ENCODE measurements at places on chromosomes 5 and 9. TPM values are rescaled to one million over a fixed set of nuclear protein-coding genes. Genes with fewer than 3 reads are reported as not detected.

The EFCAB9 gene
- not detected for total RNA-seq

The PALM2AKAP2 gene
- 1.0 TPM for total RNA-seq

The SPRY4 gene
- total RNA-seq: 12.5 TPM

The MYOZ3 gene
- total RNA-seq: 0.64 TPM

The LCN1 gene
- not detected for total RNA-seq

The RETREG1 gene
- total RNA-seq: 6.3 TPM

The SPINK6 gene
- not detected for total RNA-seq

The HTR1A gene
- total RNA-seq: 1.2 TPM

The C9 gene
- not detected for total RNA-seq

The WDR55 gene
- 31.5 TPM for total RNA-seq

The DRD1 gene
- total RNA-seq: not detected

The CA9 gene
- total RNA-seq: not detected

The STPG3 gene
- not detected for total RNA-seq

The EDIL3 gene
- 220 TPM for total RNA-seq

The PTGER4 gene
- not detected for total RNA-seq

The SHISAL2B gene
- not detected for total RNA-seq

The PCDHA5 gene
- total RNA-seq: 11.8 TPM

- no peak for DNase-seq
Observed at GRCh38 chr5:140381972-140382371, 19.7 kb upstream of the ANKHD1 start.

DNA sequence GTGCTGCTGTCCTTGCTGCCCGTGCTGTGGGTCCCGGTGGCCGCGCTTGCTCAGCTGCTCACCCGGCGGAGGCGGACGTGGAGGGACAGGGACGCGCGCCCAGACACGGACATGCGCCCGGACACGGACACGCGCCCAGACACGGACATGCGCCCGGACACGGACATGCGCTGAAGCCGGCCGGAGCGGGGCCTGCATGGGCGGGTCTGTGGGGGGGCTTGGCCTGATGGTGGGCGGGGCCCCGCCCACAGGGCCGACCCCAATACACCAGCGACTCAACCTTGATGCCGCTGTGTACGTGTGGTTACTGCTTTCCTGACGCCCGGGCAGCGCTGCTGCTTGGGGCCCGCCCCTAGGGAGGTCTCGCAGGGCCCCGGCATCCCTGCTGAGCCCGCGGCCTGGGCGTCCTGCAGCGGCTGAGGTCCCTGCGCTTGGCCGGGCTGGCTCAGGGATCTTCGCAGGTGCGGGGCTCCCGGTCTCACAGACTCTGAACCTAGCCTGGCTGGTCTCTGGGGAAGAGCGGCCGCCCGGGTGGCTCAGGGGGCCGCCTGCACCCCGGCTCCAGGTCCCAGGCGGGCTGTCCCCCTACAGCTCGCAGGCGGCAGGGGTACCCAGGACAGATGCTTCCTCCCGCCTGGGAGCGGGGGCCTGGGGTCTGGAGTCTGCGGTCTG, 20.9 kb downstream of the SLC6A18 start:
- no peak for DNase-seq

GRCh38 chr9:27571011-27571410, 2.3 kb downstream of the C9orf72 start:
- no peak for DNase-seq

DNA sequence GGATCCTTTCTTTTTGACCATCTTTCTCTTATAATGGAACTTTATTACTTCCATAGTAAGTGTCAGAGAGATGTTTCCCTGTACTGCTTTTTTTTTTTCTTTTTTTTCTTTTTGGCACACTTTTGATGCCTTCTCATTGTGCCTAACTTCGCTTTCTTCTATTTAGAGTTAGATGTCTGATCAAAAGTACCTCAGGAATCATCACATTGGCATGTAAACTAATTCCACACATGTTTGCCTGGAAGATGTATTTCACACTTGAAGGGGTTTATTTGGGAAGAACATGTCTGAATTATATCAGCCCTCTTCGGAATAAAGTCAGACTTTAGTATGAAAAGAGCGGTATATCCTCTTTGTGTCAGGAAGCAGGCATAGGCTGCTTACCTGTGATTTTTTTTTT, 35.1 kb downstream of the SMARCA2 start:
- DNase-seq: no peak

DNA sequence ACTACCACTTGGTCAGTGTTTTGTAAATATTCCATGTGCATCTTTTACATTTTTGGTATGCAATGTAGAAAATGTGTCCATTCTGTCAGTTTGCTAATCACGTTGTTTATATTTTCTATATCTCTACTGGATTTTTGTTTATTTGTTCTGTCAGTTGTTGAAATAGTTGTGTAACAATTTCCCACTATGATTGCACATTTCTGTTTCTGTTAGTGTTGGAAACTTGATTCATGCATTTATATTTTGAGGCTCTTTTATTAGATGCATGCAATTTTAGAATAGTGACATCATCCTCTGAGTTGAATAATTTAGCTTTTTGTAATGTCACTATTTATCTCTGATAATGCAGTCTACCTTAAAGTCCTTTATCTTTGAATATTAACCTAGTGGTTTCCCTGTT, 25.8 kb upstream of the LECT2 start:
- DNase-seq: no peak

- no peak for DNase-seq
Observed at GRCh38 chr5:169988947-169989346, 8.7 kb upstream of the INSYN2B start.

DNA sequence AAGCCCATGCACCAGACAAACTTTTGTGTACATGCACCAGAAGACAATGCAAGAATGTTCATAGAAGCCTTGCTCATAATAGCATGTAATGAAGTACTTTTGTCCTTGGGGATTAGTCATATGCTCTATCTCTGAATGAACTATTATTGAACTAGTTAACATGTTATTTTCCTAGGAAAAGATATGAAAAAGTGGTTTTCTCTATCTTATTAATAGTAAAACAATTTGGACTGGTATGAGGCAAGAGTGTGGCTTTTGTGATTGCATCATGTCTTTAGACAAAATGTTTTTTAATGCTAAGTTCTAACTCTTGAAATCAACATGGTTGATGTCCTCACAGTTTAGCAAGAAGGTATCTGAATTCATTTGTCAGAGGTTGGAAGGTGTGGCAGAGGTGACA, 55.7 kb upstream of the SPDL1 start:
- no peak for DNase-seq

DNA sequence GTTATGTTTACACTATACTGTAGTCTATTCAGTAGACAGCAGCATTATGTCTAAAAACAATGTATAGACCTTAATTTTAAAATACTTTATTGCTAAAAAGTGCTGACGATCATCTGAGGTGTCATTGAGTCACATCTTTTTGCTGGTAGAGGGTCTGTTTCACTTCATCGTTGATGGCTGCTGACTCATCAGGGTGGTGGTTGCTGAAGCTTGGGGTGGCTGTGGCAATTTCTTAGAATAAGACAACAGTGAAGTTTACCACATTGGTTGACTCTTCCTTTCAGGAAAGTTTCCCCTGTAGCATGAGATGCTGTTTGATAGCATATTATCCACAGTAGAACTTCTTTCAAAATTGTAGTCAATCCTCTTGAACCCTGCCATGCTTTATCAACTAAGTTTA, 150.3 kb downstream of the FBXL7 start:
- DNase-seq: no peak

- DNase-seq: no peak
Observed at GRCh38 chr9:111040494-111040893, 2.2 kb upstream of the LPAR1 start.

DNA sequence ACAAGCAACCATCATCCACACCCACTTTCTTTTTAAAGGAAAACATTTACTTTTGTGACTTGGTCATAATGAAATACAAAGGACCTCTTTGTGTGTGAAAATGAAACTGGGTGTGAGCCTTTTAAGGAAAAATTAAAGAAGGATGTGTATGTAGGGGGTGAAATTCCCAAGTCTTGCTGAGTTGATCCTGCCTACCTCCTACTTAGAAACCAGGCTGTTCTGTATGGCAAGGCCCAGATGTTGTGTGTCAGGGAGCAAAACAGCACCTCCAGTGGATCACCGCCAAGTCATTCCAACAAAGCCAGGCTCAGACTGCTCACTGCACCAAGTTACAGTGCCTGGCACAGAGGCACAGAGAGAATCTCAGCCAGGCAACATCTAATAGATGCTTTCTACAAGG, 198.5 kb upstream of the FBN2 start:
- DNase-seq: no peak

GRCh38 chr9:134570711-134571325, 70.8 kb upstream of the COL5A1 start:
- DNase-seq: no peak

DNA sequence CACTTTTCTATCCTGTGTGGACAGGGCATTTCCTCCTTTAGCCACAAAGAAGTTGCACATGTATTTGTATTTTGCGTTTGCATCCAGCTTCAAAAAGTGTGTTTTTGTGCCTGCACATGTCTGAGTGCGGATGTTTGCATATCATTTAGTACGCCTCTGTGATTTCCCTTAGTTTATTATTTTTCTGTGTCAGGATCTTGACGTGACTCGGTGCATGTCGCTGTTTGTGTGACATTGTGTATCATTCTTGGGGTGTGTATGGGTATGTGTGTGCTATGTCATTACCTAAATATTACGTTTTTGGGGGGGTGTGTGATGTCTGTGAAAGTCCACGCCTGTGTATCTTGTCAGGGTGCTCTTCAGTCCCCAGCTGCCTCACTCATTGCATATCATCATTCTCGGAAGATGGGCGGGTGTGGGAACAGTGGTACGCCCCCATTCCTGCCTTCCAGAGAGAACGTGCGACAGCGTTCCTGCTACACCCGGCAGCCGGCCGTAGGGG, 416 bp upstream of the PAIP2 start:
- DNase-seq: no peak

GRCh38 chr5:40682154-40683017, 2.7 kb downstream of the PTGER4 start:
- no peak for DNase-seq

- no peak for DNase-seq
Observed at GRCh38 chr9:123175854-123176629, 92.3 kb downstream of the STRBP start.

DNA sequence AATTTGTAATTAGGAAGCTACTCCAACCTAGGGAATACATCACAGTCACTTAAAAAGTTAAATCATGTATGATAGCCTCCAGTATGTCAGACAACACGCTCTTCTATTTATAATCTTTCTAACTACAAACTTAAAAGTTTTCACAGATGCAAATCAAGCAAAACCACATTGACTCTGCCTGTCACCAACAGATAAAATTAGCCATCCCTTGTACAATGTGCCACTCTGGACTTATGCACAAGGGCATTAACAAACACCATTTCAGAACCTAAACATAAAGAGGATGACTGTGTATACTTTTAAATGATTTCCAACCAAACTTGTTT, 14.7 kb downstream of the ERP44 start:
- no peak for DNase-seq

- DNase-seq: no peak
Observed at GRCh38 chr5:55004729-55005128, 19.3 kb upstream of the GZMK start.

DNA sequence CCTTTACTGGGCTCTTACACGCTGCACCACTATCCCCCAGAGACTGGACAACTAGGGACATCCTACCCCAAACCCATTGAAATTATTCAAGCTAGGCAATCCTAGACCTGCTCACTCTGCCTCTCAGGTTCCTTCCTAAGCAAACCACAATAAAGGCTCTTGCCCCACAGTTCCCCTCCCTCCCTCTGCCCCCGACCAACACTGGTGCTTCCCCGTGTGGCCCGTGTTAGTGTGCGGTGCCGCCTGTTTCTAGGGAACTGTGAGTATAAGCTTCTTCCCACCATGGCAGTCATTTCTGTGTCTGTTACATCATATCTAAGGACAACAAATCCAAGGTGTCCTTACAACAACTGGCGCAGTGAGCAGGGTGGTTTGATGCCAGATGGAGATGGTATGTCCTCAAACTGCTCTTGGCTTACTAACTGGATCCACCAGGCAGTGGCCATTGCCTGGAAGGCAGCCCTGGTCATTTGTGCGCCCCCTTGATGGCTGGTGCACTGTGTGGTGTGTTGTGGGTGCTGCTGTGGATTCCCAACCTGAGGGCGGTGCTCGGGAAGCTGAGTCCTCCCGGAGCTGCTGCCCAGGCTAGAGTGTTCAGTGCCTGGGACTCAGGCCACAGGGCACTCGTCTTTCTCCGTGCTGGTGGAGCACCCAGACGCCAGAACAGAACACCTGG, 8.4 kb upstream of the MXD3 start:
- DNase-seq: no peak

DNA sequence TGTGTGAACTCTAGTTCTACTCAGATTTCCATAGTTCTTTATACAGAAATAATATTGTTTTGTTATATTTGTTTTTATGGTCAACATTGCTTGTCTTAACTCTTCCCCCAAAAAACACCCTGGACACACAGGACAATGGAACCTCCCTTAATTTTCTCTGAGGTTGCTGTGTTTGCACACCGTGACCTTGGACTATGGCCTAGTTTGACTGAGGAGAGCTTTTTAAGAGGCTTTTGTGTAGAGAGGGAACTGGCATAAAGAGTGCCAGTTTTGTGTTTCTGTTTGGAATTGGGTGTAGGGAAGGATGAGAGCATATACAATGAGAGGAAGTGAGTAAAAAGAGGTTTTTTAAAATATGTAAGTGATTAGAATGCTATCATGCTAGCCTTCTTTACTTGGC, 101.1 kb upstream of the MEF2C start:
- no peak for DNase-seq

GRCh38 chr5:118578093-118578492, 410.3 kb downstream of the DTWD2 start:
- no peak for DNase-seq

- DNase-seq: no peak
Observed at GRCh38 chr5:78182838-78183237, 111.7 kb downstream of the AP3B1 start.

DNA sequence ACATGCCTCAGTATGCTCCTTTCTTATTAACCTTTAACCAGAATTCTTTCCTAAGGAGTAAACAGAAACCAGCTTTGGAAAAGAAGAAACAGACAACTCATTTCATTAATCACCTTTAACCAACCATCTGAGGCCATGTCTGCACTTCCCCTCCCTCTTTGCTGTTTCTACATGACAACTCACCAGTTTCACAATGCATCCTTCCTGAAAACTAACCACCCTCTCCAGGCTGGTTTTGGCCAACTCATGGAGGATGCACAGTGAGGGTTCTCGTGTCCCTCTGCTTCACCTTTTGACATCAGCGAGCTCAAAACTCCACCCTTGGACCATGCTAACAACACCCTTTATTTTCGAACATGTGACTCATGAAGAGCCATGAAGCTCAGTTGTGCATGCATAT, 244.1 kb downstream of the ELAVL2 start:
- no peak for DNase-seq

DNA sequence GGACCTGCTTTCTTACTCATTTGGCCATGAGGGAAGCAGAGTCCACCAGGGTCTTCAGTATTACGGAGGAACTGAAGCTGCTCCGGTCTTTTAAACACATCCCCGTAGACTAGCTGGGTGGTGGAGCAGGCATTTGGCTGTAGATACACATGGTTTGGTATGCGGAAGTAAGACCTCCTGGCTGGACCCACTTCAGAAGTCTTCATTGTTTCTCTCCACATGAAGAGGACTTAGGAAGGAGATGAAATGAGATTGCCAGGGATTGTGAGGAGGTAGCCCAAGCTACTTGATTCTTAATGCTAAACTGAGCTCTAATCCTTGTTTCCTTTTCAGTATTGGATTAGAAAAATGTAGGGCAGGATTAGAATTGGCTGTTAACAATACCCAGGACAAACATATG, 32.9 kb downstream of the STXBP1 start:
- no peak for DNase-seq

GRCh38 chr5:79561525-79561893, 47.6 kb upstream of the HOMER1 start:
- no peak for DNase-seq

GRCh38 chr5:160312134-160312959, at the start of gene CCNJL:
CCNJL (minus strand) TSS chr5:160312564; CDS start chr5:160311923, 641 bp downstream.
- DNase-seq: peak; percentile 87

- no peak for DNase-seq
Observed at GRCh38 chr5:96940586-96940985, 4.7 kb downstream of the LNPEP start.
